ENCODE measurements at places on chromosomes 5 and 9.

- no peak for DNase-seq
Measured at GRCh38 chr5:82613891-82614290, 335.7 kb upstream of the RPS23 start.

DNA sequence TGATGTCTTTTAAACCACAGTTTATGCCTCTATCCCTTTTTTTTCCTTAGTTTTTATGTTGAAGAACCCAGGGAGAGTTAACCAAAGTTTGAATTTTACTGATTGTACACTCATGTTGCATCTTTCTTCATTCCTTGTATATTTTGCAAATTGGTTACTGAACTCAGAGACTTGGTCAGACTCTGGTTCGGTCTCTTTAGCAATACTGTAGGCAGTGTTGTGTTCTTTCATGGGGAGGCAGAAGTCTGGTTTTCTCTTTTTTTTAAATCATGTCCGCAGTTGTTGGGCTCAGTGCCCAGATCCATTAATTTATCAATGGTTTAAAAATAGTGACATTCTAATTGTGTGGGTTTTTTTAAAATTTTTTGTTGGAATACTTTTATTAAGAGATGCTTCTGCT is 23.4 kb downstream of the UBE2R2 start:
- DNase-seq: no peak

GRCh38 chr9:137273611-137274320 is 3.8 kb upstream of the TOR4A start:
- DNase-seq: no peak

DNA sequence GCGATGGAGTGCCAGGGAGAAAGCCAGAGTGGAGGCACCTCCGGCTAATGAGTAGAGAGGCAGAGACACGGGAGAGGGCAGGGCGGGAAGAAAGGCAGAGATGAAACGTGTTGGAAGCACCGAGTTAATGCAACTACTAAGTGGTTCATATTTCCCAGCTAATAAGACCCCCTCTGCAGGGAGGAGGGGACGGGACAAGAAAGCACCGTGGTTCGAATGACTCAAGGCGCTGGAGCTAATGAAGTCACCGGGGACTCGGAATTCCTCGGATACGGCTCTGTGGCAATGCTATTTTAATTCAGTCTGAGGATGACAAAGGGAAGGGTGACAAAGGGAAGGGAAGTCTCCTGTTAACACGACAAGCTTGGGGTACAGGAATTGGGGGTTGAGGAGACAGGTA is 54.5 kb upstream of the RAPGEF1 start:
- DNase-seq: no peak

DNA sequence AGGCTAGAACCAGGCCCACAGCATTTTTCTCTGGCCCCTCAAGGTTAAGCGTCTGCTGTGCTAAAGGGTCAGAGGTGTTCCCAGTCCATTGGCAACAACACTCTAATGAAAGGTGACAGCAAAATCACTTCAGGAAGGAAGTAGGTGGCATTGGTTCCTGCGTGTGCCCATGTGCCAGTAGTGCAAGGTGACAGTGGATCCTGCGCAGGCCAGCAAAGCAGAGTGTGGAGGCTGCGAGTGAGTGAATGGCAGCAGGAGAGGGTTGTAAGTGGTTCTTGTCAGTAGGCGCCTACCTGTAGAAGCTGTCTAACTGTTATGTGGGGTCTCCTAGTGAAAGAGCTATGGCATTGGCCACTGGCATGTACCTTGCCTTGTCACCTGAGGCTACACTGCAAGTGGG is 898.2 kb upstream of the TYRP1 start:
- no peak for DNase-seq

Data from CD4-positive, alpha-beta T cell treated with Interleukin-1 beta for 1 hour (primary cell).